ENCODE measurements at places on chromosomes 7 and 10. TPM values are rescaled to one million over a fixed set of nuclear protein-coding genes. Genes with fewer than 3 reads are reported as not detected.

GRCh38 chr7:39434012-39434411, 132.2 kb upstream of the YAE1 start:
- DNase-seq: no peak

DNA sequence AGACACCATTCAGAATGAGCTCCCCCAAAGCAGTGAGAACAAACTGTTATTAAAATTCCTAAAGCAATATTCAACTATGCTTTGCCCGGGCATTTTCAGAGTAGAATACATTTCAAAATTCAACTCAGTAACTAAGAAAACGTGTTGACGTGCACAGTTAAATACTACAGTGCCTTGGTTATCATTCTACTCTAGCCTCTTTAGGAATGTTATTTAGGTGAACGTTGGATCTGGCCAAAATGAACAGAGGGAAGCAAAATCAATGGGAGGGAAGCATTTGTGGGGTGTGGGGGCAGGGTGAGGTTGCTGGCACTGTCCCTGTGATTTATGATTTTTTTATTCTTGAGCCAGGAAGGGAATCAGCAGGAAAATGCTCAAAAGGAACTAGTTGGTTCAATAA, 27.5 kb downstream of the RSU1 start:
- DNase-seq: no peak

The OLAH gene
- total RNA-seq: not detected

The KCNIP2 gene
- 2.2 TPM for total RNA-seq

DNA sequence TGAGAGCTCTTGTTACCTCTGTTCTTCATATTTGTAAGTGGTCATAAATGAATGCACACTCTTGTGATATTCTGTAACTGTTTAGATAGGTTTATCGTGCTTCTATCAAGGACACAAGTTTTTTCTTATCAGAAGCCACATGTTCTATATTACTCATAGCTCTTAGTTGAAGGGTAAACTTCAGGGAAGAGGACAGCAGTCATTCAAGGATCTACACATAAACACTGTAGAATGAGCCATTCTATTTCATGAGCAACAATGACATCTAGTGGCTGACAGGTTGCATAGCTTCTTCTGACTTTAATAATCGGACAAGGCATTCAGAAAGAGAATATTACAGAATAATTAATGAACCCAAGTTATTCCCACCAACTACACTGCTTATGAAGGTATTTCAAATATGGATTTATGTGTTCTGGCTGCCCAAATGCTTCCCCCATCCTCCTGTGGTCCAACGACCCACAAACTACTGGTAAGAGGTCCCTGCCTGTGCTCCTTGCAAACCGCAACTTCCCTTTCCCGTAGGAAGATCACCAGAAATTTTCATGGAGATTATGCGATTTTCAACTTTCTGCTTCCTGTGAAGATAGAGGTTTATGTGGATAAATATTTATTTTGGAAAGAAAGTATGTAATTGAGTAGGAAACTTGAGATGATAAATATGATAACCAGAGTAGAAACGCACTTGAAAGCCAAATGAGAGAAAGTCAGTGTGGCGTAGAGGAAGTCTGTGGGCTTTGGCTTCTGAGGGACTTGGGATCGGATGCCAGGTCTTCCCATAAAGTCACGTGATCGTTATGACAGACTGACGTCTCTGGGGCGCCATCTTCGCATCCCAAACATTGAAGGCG, 16.8 kb upstream of the ABCB5 start:
- no peak for DNase-seq

- no peak for DNase-seq
Observed at GRCh38 chr7:8382004-8382730, 51.2 kb upstream of the NXPH1 start.

- DNase-seq: no peak
Observed at GRCh38 chr10:86334488-86335085, 32.0 kb downstream of the GRID1 start.

GRCh38 chr7:111083413-111083812, 7.5 kb upstream of the LRRN3 start:
- DNase-seq: no peak

- DNase-seq: no peak
Observed at GRCh38 chr7:28075674-28076358, 104.8 kb downstream of the JAZF1 start.

- no peak for DNase-seq
Observed at GRCh38 chr10:637771-638195, 51.7 kb downstream of the DIP2C start.

- no peak for DNase-seq
Observed at GRCh38 chr10:121886181-121886580, 41.6 kb downstream of the ATE1 start.

DNA sequence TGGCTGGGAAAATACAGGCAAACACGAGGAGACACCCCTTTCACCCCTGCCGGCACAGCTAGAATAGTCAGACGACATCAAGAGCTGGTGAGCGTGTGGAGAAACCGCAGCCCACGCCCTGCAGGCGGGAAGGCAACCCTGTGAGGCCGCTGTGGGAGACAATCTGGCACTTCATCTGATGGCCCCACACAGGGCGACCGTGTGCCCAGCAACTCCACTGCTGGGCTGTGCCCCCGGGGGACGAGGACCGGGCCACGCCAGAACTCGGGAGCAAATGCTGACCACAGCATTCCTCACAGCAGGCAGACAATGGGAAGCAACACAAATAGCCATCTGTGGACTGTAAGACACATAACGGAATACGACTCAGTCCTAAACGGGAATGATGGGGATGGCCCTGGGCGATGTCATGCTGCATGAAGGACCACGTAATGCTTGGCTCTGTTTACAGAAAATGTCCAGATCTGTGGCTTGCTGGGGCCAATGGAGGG, 58.9 kb downstream of the CFAP46 start:
- DNase-seq: no peak

DNA sequence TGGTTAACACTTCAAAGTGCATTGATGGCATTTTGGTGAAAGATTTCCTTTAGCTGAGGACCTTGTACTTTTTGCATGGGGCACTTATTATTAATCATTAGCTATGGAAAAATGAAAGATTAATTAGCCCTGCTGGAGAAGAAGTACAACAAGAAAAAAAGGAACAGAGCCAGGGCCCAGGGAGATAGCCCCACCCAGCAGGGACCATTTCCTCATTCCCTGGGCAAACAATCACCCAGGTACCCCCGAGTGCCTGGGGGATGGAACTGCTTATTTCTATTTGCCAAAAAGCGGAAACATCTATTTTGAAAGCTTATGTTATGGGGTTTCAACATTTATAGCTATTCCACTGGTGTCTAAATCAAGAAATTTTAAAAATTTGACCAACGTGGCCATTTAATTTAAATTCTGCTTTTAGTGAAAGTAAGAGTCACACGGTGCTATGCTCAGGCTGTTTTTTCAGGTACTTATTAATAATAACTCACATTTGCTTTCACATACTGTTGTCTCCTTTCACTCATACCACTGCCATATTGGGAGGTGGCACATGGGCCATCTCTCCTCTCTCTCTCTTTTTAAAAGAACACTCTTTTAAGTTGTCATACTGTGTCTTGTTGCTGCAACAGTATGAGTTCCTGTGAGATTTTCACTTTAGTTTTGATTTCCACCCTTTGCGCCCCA, 143.6 kb upstream of the KIF5B start:
- DNase-seq: no peak

- peak; percentile 68 for DNase-seq
Observed at GRCh38 chr7:155456738-155457543, 988 bp upstream of the EN2 start.

GRCh38 chr10:51288511-51288910, 214.2 kb downstream of the PRKG1 start:
- DNase-seq: no peak

GRCh38 chr7:64874114-64874513, 29.0 kb upstream of the ZNF273 start:
- DNase-seq: no peak

DNA sequence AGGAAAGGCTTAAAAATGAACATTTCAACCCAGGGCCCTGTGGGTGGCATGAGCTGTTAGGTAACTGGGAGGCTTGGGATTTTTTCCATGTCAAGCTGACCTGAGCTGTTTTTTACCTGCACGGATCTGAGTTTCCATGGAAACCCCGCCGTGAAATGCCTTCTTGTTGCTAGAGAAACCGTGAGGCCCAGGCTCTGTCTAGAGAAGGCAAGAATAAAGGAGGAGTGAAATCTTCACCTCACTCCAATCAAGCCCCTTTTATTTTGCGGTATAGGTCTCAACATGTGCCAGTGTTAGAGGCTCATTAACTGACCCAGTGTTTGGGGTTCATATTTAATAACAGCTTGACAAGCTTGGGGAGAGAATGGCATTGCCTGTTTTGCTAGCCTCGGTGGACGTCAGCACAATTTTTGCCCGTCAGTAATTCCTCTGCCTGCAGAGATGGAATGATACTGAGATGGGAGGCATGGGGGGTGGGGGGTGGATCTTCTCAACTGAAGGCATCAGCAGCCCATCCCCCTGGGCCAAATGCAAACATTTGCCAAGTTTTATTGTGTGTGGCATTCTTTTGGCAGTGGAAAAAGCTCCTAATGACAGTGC, 48.9 kb upstream of the PDCD4 start:
- DNase-seq: no peak

The CDC14C gene
- not detected for total RNA-seq

GRCh38 chr10:227014-227413, 91.8 kb downstream of the ZMYND11 start:
- no peak for DNase-seq

- no peak for DNase-seq
Observed at GRCh38 chr7:78433421-78433820, 634.8 kb downstream of the PHTF2 start.

The FOXI2 gene
- not detected for total RNA-seq

GRCh38 chr7:27302590-27302989, 60.0 kb downstream of the EVX1 start:
- no peak for DNase-seq

DNA sequence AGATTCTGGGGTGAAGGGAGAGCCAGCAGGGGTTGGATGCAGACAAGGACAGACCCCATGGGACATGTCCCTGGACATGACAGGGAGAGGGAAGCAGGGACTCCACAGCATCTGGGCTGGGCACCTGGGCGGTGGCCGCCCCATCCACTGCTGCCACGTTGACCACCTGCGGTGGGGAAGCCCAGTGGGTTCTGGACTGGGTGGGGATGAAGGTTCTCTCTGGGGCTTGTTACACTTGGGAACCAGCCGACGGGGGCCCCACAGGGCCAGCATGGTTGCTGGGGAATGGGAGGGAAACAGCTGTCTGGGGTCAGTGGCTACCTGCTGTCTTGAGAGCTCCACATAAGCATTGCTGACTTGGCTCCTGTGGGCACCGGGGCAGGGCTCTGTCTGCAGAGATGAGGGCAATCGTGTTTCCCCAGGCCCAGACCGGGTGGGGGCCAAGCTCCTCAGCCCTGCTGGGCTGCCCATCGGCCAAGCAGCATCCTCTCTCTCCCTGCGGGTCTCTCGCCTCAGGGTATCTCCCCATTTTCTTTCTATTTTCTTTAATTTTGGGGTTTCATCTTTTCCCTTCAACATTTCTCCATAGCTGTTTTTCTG, 443.6 kb upstream of the PFKP start:
- no peak for DNase-seq

DNA sequence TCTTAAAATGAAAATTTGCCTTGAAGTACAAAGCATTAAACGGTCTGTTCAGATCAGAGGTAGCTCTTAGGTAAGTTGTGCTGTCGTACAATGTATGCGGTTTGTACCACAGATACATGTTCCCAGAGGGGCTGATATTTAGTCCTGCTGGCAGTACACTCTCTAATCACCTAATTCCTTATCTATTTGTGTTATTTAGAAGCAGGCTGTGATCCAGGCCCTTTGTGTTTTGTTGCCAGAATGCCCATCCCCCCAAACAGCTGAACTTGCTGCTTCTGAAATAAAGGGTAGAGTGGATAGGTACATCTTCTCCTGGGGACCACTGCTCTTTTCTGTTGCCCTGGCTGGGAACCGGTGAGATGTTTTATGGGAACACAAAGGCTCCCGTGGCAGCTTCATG, 84.5 kb downstream of the SND1 start:
- DNase-seq: no peak

DNA sequence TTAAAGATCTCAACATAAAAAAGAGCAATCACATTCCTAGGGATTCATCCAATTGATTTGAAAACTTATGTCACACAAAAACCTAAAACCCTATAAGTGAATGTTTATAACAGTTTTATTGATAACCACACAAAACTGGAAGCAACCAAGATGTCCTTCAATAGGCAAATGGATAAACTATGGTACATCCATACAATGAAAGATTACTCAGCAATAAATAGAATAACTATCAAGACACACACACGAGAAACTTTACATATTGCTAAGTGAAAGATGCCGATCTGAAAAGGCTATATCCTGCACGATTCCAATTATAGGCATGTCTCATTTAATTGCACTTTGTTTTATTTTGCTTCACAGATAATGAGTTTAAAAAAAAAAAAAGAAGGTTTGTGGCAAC, 83.3 kb downstream of the ATE1 start:
- no peak for DNase-seq

DNA sequence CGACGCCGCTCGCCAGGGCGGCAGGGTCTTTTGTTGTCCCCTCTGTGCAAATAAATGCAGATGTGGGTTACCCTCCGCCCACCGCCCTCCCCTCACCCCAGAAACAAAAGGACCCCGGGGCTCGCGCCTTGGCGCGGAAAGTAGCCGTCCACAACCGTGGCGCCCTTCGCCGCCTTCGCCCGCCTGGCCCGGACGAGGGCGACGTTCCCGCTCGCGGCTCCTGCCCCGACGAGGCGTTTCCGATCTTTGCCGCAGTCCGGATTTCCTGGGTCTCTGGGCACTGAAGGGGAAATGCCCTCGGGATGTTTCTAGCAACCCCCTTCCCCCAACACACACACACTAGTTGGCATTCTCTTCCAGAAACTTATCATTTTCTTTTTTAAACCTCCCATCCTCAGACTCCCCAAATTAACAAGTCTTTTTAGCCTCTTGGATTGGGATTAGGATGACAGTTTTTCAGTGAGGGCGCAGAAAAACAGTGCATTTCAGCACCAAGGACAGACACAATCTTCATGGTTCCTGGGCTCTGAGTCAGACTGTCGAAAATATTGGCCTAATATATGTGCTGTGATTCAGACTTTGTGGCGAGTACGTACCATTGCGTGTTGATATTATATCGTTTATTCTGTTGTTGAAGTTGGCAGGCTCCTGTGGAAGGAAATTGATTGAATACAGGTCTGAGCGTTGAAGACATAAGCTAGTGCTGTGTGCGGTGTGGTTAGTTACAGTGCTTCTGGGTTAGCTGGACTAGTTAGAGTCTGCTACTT, 771 bp downstream of the PHYHIPL start:
- peak; percentile 57 for DNase-seq

DNA sequence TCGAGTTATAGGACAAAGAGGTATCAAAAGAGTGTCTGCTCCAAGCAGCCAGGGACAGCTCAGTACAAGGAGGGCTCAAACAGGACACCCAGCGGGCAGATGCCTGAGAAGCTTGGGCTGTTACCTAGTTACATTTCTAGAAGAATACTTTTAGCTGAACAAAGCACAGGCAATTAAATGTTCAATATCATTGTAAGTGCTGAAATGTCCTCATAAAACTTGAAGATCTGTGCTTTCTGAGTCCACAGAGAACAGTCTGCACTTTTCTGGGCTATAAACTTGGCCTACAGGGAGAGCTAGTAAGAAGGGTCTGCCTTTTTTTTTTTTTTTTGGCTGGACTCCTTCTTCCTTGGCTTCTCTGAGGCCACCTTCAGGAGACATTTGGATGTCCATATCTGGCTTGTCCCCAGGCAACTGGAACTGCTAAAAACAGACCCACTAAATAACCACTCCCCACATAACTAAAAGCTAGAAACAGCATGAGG, 123.2 kb downstream of the SLC16A9 start:
- no peak for DNase-seq
